ENCODE measurements at places on chromosomes 2 and 18.
A peak's percentile ranks its signal among the peaks of the same experiment; 100 is the strongest.

DNA sequence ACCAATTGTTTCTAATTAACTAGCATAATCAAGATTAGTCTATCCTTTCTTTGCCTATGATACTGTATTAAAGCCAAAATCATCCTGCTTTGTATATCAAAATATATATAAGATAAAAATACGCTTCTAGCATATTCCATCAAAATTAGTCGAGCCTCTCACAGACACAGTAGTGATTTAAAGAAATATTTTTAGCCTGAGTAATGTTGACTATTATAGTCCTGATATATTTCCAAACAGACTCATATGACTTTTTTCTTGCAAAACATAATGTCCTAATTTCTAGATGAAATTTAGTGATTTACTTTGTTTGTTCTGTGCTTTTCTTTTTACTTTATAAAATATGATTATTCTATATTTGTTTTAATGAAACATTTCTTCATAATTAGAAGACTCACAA is 30.9 kb downstream of the FAP start:
- peak; percentile 52 for DNase-seq

- DNase-seq: no peak
These were observed 555.2 kb downstream of the CMPK2 start for GRCh38 chr2:6310256-6311215.

- DNase-seq: no peak
These were observed 104.8 kb downstream of the MAP4K4 start for GRCh38 chr2:101802329-101802728.

- DNase-seq: no peak
These were observed at the start of gene CYP1B1 for GRCh38 chr2:38075507-38076151. Gene CYP1B1, minus strand, starts transcription at chr2:38076151. Its CDS starts 763 bp downstream, at chr2:38075388.

- DNase-seq: no peak
These were observed 18.1 kb downstream of the BCL2 start for GRCh38 chr18:63301434-63301833.

- peak; percentile 1 for DNase-seq
These were observed 107.0 kb downstream of the STRN start for GRCh38 chr2:36859366-36859792.

GRCh38 chr2:215879977-215880940 is 133.1 kb downstream of the MREG start:
- DNase-seq: peak; percentile 81

DNA sequence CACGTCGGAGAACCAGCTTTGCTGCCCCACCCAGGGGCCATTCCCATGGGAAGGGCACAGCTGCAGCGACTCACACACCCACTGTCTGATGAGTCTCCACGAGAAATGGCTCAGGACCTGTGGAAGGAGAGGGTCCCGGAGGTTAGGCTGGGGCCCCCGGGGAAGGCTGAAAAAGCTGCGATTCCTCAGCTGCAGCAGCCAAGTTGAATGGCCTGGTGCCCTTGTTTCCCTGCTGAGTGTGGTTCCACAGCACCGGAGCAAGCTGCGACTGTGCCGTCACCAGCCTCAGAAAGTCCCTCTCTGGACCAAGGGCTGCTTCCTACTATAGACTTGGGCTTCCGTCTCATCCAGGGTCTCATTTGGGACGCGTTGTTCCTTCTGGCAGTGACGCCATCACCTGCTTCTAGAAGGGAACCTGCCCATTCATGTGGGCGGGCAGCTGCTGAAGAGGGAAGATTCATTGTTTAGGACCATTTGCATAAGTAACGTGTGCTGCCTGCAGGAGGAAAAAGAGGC is 180.2 kb downstream of the INHBB start:
- no peak for DNase-seq

DNA sequence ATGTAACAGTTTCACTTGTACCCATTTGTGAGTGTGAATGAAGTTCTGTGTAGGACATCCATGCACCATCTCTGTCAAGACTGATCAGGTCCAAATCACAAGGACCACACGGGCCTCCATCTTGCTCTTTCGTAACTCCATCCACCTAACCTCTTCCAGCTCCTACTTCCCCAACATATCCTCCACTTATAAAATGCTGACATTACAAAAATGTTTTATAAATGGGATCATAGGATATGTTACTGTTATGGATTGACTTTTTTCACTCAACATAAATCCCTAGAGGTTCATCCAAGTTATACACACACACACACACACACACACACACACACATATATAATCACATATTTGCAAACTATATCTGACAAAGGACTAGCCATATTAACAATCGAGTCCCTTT is 476.8 kb downstream of the ZNF516 start:
- no peak for DNase-seq

DNA sequence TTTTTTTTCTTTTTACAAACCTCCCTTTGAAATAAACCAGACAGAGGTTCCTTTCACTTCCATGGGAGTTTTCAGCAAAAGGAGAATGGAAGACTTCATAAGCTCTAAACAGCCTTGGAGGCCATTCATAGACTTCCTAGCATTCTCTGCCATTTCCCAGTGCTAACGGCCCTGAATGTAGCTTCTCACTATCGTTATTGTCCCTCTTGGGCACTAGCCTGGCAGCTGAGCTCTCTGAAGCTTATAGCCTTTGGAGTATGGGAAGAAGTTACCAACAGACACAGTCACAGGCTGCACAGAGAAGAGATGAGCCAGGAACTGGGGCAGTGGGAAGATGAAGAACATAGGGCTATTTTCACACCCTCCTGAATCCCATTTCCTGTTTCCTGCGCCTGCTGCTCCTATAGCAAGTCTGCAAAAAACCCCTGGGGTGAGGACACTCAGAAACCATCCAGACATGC is 29.1 kb upstream of the EPC2 start:
- DNase-seq: no peak

- no peak for DNase-seq
These were observed 42.8 kb downstream of the ITSN2 start for GRCh38 chr2:24317491-24317920.

- DNase-seq: no peak
These were observed 447.0 kb upstream of the ID2 start for GRCh38 chr2:8234757-8235374.

All from amniotic epithelial cell (primary cell).